Activated naive CD4-positive, alpha-beta T cell treated with anti-CD3 and anti-CD28 coated beads for 36 hours (primary cell): ENCODE measurements at places on chromosomes 3 and 15. TPM values are rescaled to one million over a fixed set of nuclear protein-coding genes. Genes with fewer than 3 reads are reported as not detected.

Gene PIGZ
- 0.26 TPM for total RNA-seq

Gene STRA6
- total RNA-seq = not detected

Gene LNP1
- 2.2 TPM for total RNA-seq

DNA sequence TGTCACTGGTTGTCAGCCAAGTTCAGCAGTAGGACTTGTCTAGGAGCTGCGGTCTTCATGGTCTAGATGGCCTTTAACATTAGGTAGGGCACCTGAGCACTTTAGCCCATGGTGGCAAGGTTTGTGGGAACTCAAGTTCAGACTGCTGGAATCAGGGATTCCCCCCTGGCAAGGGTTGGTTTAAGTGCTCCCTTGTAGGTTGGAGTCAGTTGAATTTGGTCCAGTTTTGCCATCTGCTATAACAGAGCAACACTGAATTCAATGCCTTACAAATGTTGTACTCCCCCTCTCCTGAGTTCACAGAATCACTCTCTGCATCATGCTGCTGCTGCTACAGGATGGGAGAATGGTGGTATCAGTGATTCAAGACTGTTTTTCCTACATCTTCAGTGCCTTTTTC is 509.3 kb downstream of the VGLL3 start:
- no peak for DNase-seq

DNA sequence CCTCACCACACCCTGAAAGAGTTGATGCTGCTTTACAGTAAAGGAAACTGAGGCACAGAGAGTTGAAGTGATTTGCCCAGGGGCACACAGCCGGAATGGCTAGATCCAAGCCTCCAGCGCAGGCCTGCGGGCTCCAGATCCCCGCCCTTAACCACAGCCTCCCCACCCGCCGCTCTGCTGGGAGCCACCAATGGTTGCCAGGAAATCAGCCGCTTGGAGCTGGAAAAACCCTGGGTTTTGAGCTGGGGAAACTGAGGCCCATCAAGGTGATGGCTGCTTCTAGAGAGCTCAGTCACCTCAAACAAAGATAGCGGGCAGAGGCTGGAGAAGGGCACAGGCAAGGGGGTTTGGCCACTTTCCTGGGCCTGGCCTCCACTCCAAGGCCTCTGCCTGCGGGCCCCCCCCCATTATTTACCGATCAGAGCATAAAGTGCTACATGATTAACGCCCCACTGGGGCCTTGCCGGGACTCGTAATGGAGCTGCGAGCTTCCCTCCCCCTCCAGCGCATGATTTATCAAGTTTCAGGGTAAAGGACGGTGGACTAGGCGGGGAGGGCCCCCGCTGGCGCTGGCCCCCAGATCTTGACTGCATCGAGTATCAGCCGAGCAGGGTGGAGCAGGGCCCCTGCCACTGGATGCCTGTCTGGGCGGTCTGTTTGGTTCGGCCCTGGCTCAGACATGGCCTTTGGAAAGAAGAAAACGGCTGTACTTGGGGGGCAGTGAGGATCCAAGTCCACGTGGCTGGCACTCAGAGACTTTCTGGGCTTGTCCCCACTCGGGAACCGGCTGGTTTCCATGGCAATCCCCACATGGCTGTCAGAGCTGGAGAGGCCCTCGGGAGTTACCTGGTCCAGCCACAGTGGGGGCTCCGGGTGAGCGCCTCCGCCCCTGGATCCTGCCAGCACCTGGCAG is 9.1 kb downstream of the PLXND1 start:
- no peak for DNase-seq

DNA sequence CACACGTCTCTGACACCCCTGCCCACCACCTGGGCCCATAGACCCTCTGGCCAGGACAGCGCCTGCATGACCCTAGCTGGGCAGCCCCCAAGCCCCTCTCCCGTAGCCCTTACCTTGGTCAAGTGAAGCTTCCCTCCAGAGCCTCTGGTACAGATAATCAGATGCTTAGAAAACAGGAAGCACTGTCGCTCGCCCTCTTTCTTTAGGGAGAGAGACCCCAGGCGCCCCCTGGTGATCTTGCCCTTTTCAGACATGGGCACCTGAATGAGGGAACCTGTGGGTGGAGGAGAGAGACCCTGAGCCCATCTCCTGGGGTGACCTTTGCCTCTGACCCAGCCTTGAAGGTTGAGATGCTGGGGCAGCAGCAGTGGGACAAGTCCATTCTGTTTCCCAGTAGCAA is 65.4 kb downstream of the RASGRF1 start:
- DNase-seq = peak; percentile 26

- no peak for DNase-seq
Measured at GRCh38 chr3:187996609-187997008, 157.3 kb upstream of the LPP start.
